ENCODE measurements at places on chromosomes 16 and 17.

DNA sequence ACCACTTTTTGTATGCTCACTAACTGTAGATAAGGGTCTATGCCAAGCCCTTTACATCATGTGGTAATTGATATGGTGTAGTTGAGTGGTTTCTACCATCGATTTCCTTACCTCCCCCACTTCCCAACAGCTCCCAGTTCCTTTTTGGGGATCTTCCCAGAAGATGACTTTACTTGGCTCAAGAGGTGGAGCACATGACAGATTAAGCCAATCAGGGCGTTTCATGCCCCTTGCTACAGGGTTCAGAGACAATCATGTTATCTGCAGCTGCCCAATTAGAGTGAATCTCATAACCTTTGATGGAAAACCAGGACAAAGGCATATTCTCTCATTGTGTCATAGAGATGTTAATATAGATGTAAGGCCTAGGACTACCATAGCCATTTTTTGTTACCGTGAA, 16.2 kb upstream of the BMERB1 start:
- DNase-seq: no peak

DNA sequence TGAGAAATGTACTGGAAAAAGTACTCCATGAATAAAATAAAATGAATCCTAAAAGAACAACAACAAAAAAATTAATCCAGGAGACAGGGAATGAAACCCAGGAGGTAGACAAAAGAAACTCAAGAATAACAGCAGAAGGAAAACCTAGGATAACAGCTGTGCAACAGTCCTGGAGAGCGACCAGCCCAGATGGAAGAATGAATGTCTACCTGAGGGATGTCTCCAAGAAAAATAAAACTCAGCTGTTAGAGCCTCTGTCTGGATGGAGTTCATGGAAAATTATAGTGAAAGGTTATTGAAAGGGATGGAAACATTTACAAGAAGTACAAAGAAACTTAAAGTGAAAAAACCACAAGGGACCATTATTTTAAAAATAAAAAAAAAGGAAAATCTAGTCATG, 135.8 kb upstream of the CA10 start:
- no peak for DNase-seq

DNA sequence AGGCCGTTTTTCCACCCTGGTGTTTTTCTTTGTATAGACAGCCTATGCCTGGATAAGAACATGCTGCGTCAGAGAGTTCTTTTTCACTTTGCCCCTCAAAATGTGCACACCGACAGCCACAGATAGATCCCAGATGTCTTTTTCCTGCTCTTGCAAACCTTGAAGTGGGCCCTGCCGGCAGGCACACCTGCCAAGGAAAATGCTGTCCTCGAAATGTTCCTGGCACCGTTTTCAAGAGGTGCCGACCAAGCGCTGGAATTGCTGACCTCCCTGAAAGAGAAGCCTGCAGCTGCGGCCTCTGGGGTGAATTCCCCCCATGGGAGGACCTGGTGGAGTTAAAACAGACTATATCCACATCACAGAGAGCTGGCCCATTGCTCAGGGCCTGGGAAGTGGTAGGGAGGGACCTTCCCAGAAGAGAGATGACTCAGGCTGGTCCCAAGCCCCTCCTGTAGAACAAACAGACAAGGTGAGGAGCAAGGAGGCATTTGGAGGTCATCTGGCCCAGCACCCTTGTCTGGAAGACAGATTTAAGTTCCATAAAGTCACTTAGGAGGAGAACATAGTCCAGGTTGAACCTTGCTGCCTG, 668.1 kb downstream of the MAF start:
- DNase-seq: no peak

GRCh38 chr17:32875923-32876416, 954 bp downstream of the MYO1D start:
- peak; percentile 2 for DNase-seq

- DNase-seq: peak; percentile 9
Observed at GRCh38 chr16:66717112-66717675, 20.7 kb upstream of the CMTM4 start.

GRCh38 chr16:72787514-72788268, 260.2 kb downstream of the ZFHX3 start:
- DNase-seq: peak; percentile 49

DNA sequence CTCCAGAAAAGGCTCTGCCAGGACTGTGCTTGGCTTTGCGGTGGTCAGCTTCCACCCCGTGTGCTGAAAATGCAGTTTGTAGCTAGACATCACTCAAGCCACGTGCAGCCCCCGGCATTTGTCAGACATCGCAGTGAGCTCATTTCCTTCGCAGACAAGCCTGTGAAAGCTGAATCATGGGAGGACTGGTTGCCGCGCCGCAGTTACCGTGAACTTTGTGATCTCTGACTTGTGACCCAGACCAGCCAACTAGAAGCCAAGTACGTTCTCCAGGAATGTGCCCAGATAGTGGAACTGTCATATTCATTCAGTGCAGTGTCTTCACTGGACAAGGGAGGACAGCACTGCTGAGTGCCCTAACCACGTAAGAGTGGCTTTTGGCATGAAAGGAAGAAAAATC, 58.1 kb downstream of the NDE1 start:
- no peak for DNase-seq

- peak; percentile 14 for DNase-seq
Observed at GRCh38 chr17:35257208-35257659, 14.4 kb downstream of the SLFN5 start.

- DNase-seq: no peak
Observed at GRCh38 chr17:82028966-82029365, 2.5 kb upstream of the RAC3 start.

DNA sequence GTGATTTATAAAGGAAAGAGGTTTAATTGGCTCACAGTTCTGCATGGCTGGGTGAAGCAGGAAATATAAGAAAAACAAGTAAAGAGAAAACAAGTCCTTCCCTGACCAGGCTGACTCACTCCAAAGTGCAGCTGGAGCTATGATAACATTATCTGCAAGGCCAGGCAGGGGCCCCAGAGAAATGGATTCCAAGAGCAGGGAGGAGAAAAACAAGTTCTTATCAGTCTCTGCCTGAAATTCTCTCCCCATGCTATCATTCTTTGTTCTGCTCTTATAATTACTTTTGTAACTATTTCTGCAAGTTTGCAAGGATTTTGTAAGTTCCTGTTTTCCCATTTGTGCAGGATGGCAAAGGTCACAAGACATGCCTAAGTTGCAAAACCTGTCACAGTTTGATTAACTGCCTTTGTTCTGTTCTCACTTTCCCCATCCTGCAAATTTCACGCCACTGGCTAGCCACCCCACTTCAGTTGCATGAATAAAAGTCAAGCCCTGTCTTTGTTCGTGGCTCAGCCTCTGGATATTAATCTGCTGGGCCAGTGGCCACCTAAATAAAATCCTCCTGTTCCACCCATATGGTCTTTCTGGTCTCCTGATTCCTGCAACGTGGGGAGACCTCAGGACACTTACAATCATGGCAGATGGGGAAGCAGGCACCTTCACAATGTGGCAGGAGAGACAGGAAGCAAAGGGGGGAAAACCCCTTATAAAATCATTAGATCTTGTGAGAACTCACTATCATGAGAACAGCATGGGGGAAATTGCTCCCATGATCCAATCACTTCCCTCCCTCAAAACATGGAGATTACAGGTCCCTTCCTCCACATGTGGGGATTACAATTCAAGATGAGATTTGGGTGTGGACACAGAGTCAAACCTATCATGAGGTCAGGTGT, 13.1 kb downstream of the ABCA9 start:
- DNase-seq: no peak

DNA sequence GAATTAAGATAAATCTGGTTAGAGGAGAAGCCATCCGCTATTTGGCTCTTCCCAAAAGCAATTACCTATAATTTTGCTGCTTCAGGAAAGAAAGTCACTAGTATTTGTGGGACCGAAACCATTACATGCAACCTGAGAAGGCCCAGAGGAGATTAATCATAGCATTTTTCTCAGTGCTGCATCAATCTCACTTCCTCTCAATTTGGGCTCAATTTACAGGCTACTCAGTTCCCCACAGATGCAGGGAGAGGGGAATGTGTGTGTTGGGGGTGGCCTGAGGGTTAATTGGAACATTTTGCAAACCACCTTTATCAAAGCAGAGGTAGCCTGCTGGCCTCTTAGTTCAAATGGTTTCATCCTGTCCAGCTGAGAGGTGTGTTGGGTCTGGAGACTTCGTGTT, 394.7 kb upstream of the ASIC2 start:
- DNase-seq: peak; percentile 46

Data from NCI-H2227 treated with DMSO at 0.1 percent for 48 hours (cell line).